ENCODE measurements at places on chromosomes 4 and X.

DNA sequence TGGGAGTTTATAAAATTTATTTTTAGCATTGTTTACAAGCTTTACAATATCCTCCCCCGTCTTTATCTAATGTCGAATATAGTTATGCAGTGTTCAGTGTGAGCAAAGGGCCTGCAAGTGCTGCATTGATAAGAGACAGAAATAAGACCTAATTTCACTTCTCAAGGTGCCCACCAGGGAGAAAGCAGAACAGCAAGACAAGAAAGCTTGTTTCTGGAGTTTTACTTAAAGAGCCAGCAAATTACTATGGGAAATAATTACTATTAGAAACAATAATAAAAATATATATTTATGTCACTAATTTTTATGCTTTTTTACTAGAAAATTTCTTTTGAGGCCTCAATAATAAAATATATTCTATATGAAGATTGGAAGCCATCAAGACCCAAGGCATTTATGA is 2677.7 kb downstream of the ARAP2 start:
- DNase-seq = no peak

DNA sequence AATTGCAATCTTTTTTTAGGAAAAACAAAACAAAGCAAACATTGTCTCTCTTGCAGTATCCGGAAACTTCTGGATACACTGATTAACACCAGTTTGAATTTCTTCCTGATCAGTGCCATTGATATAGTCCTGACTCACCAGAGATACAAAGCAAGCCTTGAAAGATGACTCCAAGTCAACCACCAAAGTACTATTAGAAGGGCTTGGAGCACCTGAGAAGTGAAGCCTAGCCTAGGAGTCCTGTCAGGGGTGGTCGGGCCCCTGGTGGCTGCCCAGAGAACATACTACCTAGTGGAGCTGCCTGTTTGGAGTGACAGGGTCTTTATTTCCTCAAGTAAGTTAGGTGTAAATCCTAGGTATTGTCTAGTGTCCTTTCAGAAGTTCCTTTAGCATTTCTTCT is 593.2 kb downstream of the ZNF674 start:
- DNase-seq = no peak

GRCh38 chr4:74407891-74408290 is 37.0 kb upstream of the AREG start:
- no peak for DNase-seq

DNA sequence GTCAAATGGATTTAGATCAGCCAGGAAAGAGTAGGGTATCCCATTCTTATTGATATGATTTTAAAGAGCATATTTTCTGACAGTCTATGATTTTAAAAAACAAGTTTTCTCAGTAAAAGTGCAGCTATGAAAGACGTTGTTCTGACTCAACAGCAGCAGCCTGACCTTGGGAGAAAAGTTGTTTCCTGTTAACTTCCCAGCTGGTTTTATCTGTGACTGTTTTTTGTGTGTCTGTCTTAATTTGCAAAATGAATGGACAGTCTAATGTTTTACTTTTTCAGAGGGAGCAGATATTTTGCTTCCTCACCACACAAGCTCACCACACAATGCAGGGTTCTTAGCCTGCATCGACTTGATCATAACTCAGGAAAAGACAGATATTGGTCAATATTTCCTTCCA is 764 bp upstream of the MTHFD2L start:
- DNase-seq = no peak

GRCh38 chr4:128502818-128503527 is 215.4 kb upstream of the PGRMC2 start:
- no peak for DNase-seq

- no peak for DNase-seq
These were observed 101.4 kb downstream of the TBC1D19 start for GRCh38 chr4:26685250-26685649.

- no peak for DNase-seq
These were observed 394.4 kb upstream of the ADGRL3 start for GRCh38 chr4:60805500-60806313.

DNA sequence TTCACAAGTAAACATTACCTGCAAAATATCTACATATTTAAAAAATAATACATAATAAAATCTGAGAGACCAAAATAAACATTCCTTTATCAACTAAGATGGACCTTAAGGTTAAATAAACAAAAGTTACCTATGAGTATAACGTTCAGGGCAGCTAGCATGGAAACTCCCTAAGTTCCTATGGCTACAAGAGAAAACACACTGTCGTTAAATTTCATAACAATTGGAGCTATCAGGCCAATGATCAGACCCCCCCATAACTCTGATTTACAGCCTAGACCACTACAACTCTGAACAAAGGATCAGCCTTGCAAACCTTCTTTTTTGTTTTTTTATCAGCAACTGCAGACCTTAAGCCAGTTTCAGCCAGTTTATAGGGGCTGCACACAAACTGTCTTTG is 1418.4 kb downstream of the PCDH18 start:
- DNase-seq = no peak

DNA sequence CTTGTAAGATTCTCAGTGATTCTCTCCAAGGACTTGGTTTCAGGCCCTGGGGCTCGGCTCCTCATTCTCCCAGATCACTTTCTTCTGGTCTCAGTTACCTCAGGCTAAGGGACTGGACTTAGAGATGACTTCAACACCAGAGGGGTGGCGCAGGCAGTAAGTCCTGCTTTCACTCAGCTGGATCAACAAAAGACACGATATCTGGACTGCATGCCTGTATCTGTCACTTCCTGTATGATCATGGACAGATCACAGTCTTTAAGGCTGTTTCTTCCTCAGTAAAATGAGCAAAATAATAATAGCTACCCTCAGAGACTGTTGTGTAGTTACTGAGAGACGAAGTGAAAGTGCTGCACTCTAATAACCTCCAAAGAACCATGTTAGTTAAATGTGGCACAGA is 19.5 kb upstream of the CXCR3 start:
- no peak for DNase-seq

Measured in activated T-helper 1 cell treated with anti-CD3 and anti-CD28 coated beads, Interleukin-2, amount 50 U/mL, for 16 hours (primary cell).